HuH-7.5 (cell line): ENCODE measurements at places on chromosomes 5 and 9.

DNA sequence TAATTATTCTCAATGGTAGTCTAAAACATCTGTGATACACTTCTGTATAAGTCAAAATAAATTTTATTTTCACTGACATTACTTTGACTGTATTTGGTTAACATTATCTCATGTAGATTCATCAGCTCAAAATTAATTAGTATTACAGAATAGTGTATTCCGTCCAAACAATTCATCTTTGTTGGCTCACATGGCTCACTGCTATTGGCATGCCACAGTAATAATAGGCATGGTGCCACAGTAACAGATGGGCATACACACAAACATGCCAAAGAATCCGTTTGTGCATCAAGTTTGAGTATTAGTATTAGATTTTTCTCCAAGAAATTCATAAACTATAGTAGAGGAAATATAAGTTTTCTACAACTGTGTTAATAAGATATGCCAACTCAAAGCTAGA is 14.2 kb downstream of the AP3B1 start:
- DNase-seq, result no peak

GRCh38 chr5:64700765-64701164 is 10.5 kb downstream of the SHISAL2B start:
- DNase-seq, result no peak

- no peak for DNase-seq
These were observed 94.9 kb upstream of the NREP start for GRCh38 chr5:111851631-111852548.

DNA sequence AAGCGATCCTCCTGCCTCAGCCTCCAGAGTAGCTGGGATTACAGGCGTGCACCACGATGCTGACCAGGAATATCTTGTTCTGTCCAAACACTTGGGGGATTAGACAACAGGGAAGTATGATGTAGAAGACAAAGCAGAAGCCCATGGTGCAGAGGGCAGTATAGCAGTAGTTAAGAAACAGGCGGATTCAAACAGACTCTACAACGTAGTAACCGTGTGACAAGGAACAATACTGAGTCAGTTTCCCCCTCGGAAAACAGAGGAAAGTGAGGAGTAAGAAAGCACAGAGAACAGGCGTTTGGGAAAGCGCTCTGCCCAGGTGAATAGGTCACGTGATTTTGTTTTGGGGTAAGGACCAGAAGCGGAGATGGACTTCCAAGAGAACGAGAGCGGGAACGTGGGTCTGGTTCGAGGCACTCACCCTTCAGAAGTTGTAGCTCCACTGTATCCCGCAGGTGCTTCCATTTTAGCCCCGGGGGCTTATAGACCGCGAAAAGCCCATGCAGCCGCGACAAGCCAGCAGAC is 306 bp downstream of the TRUB2 start:
- no peak for DNase-seq

GRCh38 chr5:134524272-134524825 is 1.1 kb upstream of the JADE2 start:
- DNase-seq, result peak; percentile 48

GRCh38 chr5:34452170-34452828 is 203.8 kb upstream of the RAI14 start:
- no peak for DNase-seq

DNA sequence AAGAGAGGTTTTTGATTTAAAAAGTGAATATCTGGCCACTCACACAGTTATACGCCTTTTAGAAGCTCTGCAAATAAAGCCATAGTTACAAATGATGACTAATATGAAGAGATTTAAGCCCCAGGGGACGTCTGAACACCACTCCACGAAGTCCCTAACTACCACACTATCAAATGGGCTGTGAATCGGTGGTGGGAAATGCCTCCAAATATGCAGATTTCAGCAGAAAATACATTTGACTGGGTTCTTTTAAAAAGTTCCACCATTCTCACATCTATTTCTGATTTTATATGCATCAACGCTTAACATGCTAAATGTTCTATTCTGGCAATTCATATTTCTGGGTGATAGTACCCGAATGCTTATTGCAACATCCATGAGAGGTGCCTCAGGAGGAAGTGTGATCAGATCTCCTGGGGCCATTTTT is 22.5 kb downstream of the TICAM2 start:
- DNase-seq, result no peak
